ENCODE measurements at places on chromosomes 7 and 10. TPM values are rescaled to one million over a fixed set of nuclear protein-coding genes. Genes with fewer than 3 reads are reported as not detected.

DNA sequence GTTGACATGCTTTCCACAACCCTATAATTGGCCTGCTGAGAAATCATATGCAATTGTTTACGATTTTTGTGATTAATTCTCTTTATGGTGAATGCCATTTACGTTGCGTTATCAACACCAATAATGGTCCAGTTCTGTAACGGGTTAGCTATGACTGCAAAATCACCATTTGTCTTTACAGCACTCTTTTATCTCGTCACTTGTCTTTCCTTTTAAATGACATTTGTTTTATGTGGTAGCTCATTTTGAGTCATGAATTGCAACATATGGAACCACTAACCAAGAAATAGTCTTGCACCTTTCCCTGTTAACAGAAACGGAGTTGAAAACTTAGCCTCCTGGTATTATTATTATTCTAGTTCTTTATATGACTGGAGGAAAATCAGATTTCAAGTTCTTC lies 3.1 kb upstream of the KIAA1217 start:
- H3K4me3 ChIP-seq = no peak overlapping the region
- H3K27ac ChIP-seq = no peak overlapping the region
- H3K4me1 ChIP-seq = peaks cover 61% of the 10 kb centered on the region
- H3K36me3 ChIP-seq = peaks cover 4% of the 10 kb centered on the region
- H3K27me3 ChIP-seq = no peaks in the 10 kb centered on the region

DNA sequence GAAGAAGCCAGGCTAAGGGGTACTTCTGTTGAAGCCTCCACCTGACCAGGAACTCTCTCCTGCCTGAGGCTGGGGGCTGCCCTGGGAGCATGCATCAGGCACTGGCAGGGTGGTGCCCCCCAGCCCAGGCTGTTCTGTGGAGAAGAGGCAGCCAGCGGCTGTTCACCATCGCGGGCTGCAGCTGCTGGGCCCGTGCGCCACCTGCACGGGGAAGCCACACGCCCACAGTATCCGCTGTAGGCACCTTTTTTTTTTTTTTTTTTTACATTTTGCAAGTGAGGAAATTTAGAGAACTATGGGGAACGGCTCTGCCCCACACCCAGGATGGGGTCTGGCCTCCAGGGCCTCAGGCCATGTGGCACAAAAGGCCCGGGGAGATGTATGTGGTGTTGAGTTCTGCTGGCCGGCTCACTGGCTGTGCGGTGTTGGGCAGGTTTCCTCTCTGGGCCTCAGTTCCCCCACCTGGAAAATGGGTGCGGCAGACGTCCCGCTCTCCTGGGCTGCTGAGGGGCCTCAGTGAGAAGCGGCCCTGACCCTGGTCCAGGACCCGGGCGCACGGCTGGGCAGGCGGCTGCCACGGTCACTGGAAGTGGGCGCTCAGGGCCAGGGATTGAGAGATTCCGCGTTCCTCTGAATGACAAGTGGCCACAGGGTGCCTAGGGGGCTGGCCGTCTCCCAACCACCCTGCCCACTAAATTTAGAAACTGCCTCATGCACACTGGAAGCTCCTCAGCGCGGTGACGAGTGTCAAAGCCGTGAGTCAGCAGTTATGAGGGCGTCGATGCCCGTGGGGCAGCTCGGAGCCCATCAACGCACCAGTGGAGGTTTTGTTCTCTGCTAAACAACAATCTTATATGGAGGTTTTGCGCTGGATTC lies 8.8 kb upstream of the INTS1 start:
- no peak overlapping the region for H3K4me3 ChIP-seq
- no peak overlapping the region for H3K27ac ChIP-seq

GRCh38 chr10:21144047-21144446 lies 246.9 kb upstream of the NEBL start:
- no peak overlapping the region for H3K27ac ChIP-seq
- H3K27me3 ChIP-seq = no peaks in the 10 kb centered on the region
- H3K4me3 ChIP-seq = no peak overlapping the region
- no peaks in the 10 kb centered on the region for H3K36me3 ChIP-seq

GRCh38 chr7:22680482-22680911 lies 46.5 kb upstream of the IL6 start:
- no peak for DNase-seq
- no peaks in the 10 kb centered on the region for H3K27me3 ChIP-seq
- no peaks in the 10 kb centered on the region for H3K36me3 ChIP-seq
- peaks cover 14% of the 10 kb centered on the region for H3K4me1 ChIP-seq

Gene C7orf33
- not detected for total RNA-seq

All from WTC11 (cell line).